ENCODE measurements at places on chromosomes 16 and 17. TPM values are rescaled to one million over a fixed set of nuclear protein-coding genes. Genes with fewer than 3 reads are reported as not detected.

The MYH3 gene
- 2.9 TPM for total RNA-seq

The TPSD1 gene
- 2.0 TPM for total RNA-seq

The CMTM1 gene
- 2.9 TPM for total RNA-seq

The ATAD5 gene
- total RNA-seq: 1.3 TPM

Data from breast epithelium (tissue), 4 donors.